ENCODE measurements at places on chromosomes 7 and 10.

DNA sequence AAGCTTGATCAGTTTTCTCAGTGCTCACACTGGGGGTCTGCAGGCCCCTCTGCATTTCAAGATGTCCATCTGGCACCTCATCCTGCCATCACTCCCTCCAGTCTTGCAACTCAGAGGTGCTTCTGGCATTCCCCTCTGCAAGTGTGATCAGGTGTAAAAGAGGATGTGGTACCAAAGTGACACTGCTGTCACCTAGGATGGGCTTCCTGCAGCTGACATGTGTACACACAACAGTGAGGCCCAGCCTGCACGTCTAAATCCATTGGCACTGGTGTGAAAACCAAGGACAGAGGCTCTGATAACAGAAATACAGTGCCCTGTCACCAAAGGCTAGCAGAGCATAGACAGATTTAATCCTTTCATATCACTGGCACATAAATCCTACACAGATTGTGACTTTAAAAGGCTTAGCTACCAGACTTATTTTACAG lies 162.5 kb upstream of the CELF2 start:
- no peak for DNase-seq

DNA sequence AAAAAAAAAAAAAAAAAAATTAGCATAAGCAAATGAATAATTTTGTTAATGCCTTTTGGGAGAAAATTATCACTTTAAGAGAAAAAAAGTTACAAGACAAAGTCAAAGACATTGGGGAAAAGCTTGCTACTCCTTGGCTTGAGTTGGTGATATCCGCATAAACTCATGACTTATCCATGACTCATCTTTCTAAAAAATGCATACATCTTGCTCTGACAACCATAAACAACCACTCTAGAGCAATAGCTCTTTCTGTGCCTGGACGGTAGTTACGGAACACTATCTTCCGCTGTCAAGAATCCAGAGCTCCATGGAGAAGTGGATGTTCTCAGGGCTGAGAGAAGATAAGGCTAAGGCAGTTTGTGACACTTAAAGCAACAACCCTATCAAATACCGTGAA lies 281.1 kb upstream of the PFKP start:
- no peak for DNase-seq

DNA sequence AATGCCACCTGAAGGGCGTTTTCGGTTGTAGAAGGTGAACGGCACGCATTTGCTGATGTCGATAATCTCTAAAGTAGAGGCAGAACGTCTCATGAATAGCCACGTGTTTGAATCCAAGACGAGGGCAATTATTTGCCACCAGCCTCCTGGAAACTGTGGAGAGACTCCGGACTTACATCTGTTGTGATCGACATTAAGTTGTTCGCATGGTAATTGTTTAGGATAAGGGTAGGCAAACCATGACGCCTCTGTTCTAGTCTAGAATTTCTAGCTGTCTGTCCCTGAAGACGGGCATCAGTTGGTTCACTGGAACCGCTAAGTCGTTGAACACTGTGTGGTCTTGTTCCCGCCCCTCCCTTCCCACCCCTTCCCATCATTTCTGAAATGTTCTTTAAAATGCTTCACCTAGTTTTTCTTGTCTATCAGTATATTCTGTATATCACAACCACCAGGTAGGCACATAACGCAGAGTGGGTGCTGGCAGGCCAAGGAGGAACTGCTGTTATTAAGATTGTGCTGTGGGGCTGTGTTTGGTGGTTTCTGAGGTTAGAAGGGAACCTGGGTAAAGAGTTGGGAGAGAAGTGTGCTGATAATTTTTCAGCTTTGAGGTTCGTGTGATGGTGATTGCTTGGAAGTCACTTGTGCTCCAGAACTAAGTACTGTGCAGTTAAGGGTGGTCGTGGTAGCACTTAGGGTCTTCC lies 1.2 kb downstream of the UBE3C start:
- DNase-seq: no peak

DNA sequence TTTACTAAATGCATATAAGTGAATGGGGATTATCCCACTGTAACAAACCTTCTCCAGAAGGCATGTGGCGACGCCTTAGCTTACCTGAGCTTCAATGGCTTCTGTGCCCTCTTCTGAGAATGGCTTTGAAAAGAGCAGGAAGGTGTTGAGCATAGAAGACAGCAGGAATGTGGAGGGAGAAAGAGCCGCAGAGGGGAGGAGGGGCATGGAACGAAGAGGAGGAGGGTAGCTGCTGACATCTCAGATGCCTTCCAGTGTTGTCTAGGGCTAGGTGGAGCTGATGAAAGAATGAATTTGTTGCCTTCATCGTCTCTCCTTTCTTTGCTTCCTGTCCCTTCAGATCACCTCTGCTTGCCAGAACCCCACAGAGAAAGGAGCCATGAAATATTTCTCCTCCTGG lies 86.2 kb downstream of the ITIH5 start:
- no peak for DNase-seq

GRCh38 chr10:89805599-89806013 lies 104.2 kb downstream of the KIF20B start:
- peak; percentile 7 for DNase-seq

DNA sequence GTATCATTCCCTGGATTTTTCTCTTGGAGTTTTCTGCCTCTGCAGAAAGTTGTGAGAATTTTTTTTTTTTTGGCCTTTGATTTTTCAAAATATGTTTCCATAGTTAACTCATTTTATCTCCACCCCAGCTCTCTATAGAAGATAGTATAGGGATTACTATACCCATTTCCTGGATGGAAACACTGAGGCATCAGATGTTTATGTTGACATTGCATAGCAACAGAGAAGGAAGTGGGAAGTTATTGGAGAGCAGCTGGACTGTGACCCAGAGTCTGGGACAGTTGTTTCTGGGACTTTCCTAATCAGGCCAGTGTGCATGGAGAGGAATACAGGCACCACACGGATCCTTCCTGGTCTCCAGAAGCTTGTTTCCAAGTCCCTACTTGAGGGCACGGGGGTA lies 158.0 kb downstream of the CDH23 start:
- no peak for DNase-seq

GRCh38 chr10:64444564-64444963 lies 923.4 kb downstream of the REEP3 start:
- no peak for DNase-seq

GRCh38 chr7:87534072-87534471 lies 58.6 kb upstream of the ABCB4 start:
- no peak for DNase-seq

GRCh38 chr10:22456486-22456885 lies 111.2 kb downstream of the SPAG6 start:
- DNase-seq: no peak

GRCh38 chr7:105149827-105150226 lies 135.8 kb downstream of the KMT2E start:
- DNase-seq: no peak

DNA sequence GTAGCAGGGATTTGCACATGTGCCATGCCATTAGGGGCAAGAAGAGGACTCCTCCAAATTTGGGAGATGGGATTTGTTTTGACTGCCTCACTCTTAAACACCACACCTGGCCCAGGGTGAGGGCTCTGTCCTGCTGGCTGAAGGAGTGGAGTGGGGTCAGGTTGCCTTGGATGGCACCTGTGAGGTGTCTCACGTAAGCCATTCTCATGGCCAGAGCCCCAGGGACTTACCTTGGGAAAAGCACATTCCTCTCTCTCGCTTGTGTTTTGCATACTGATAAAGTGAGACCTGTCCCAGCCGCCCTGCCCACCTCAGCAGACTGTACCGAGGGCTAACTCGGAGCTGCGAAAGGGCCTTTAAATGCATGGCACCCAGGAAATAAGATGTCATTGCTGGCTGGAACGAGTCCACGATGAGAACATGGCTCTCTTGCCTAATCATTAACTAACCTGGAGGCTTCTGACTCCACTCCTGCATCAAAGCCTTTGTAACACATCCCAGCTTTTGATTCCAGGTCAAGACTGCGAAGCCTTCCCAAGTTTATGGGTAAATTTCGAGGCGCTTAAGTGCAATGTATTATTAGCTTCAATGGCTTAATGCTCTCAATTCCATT lies 184.0 kb upstream of the RNF32 start:
- DNase-seq: no peak

DNA sequence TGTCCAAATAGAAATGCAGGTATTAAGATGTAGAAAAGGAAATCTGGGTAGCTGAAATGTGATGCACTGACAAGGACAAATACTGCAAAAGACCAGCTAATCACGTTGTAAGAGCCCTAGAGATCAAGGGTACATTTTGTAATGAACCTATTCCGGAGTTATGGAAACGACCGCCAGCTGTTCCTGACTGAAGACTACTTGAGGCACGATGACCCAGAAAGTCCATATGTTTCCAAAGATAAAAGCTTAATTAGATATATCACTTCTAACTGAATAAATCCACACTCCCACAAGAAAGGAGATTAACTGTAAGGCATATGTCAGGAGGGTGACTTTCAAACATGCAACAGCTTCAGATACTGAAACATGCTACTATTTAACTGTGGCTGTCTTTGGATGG lies 253.5 kb downstream of the NSUN6 start:
- no peak for DNase-seq

- DNase-seq: no peak
Measured at GRCh38 chr7:38795593-38795992, 113.4 kb downstream of the VPS41 start.

GRCh38 chr10:44114441-44114840 lies 270.5 kb downstream of the CXCL12 start:
- no peak for DNase-seq

DNA sequence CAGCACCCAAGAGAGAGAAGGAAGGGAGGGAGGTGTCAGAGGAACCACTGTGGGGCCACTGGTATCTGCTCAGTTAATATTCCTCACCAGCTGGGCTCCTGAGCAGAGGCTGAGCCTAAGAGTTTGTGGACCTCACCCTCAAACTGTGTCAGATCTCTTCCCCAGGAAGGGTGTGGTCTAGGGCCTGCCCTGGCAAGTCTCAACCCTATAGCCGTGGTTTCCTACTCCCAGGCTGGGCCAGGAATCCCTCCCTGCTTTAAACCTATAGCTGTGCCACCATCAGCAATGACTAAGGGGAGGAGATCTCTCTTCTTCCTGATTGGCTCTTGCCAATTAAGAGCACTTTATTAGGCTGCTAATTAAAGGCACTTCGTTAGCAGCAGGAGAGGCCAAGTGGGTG lies 29.9 kb downstream of the POLL start:
- DNase-seq: no peak

DNA sequence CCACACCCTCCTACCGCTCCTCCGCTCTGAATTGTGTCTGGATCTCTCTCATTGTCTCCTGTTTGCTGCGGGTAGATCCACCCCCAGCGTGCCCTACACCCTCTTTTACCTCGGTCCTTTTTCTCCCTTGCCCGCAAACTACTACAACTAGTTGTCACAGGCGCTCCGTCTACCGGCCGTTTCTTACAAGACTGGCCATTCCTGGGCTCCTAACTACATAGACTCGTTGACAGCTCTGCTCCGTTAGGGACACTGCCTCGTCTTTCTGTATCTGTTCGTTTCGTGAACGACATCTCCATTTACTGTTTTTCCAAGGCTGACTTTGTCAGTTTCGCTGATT lies 786 bp downstream of the TAF3 start:
- DNase-seq: no peak

DNA sequence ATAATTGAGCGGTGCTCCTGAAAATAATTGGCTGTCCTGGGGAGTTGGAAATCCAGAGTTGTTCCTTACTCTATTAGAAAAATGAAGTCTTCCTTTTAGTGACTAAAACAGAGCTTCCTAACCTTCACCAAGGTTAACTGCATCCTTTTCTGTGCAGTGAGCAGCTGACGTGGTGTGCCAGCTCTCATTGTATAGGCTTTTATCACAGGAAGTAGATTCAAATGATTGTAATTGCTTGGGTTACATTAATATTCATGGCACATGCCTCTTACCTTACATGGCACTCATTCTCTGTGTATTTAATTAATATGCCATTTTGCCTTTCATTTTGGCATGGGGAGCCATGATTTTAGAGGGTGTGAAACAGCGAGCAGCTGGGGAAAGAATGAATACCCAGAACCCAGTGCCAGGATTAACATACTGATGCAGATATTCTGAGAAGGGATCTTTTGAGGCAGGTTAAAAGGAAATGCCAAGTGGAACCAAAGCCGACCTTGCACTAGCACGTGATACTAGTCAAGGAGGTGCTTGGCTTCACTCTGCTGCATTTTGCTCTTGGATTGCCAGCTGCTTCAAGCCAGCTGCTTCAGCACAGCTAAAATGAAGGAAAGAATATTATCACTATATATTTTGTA lies 115.3 kb downstream of the ST7 start:
- DNase-seq: no peak

- DNase-seq: no peak
Measured at GRCh38 chr7:151795168-151795811, 81.6 kb downstream of the PRKAG2 start.

- DNase-seq: no peak
Measured at GRCh38 chr7:75739796-75740672, 1.3 kb upstream of the HIP1 start.

- DNase-seq: no peak
Measured at GRCh38 chr7:1670894-1671593, 967 bp downstream of the ELFN1 start.

DNA sequence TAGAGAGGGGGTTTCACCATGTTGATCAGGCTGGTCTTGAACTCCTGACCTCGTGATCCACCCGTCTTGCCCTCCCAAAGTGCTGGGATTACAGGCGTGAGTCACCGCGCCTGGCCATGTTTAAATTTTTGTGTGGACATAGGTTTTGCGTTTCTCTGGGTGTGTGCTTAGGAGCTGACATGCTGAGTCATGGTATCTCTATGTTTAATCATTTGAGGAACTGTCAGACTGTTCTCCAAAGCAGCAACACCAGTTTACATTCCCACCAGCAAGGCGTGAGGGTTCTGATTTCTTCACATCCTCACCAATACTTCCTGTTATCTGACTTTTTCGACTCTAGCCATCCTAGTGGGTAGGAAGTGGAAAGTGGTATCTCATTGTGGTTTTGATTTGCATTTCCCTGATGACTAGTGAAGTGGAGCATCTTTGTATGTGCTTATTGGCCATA lies 153.7 kb downstream of the DNAJB6 start:
- DNase-seq: no peak

DNA sequence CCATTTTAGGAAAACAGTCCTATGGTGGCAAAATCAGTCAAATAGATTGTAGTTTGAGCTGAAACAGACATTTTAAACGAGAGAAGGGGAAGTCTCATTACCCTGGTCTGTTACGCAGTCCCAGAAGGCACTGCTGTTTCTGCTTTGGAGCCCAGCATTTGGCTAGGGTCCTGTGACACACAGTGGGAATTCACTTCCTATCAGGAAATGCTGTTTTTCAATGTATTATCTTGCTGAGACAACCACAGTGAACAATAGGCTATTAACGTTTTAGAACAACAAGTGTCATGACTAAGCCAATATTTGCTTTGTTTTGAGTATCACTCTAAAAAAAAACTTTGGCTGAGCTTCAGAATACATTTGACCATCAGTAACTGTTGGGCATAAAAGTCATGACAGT lies 74.1 kb downstream of the ADD3 start:
- DNase-seq: no peak
